T-helper 1 cell (primary cell): ENCODE measurements at places on chromosomes 12 and 14.

- no peak for DNase-seq
Observed at GRCh38 chr12:58547217-58547616, 373.1 kb downstream of the LRIG3 start.

DNA sequence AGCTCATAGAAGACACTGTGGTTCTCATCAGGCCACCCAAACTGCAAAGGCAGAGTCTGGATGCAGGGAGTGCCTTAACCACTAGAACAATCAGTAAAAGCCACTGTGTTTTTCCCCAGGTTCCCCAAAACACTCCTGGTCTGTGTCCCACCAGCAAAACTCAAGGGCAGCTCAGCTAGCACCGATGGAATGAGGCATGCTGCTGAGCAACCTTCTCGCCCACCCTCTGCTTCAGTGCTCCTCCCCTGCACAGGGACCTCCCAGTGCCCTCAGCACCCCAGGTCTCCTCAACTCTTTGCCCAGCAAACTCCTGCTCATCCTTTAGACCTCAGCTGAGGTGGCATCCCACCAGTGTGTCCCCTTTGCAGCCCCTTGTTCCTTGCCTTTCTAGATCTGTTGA lies 4.0 kb downstream of the KRT77 start:
- DNase-seq, result no peak

GRCh38 chr14:74538411-74539391 lies 45.1 kb downstream of the ISCA2 start:
- DNase-seq, result no peak

DNA sequence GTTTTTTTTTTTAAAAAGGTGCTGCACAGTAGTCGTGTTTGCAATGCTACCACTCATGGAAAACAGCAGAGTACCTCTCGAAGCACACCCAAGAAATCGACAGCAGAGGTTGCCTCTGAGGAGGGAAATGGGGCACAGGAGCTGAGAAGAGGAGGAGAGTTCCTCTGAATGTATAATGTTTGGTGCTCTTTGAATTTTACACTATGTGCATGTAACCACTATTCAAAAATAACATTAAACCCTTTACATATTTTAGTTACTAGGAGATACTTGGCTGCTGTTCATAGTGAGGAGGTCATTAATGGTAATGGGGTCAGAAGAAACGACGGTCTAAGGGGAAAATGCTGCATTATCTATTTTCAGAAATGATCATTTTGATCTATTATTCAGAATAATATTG lies 129.4 kb upstream of the CLEC14A start:
- no peak for DNase-seq

DNA sequence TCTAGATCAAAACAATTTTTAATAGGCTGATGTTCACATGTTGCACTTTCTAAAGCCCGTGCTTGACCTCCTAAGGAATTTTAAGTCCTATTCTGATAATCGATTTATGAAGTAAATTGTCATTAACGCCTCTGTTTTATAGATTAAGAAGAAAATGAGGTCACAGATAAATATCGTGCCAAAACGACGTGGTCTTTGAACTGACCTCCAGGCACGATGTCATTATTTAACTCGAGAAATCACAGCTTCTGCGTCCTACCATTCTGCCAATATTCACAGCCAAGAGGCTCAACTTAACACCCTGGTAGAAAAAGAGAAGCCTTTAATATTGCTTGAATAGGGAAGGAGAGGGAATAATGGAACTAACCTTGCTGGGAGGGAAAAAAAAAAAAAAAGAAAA lies 888 bp upstream of the EEA1 start:
- DNase-seq, result no peak

- no peak for DNase-seq
Observed at GRCh38 chr12:8501720-8502119, 11.6 kb upstream of the CLEC4D start.

GRCh38 chr12:12890543-12891079 lies 751 bp upstream of the GPRC5A start:
- DNase-seq, result no peak

DNA sequence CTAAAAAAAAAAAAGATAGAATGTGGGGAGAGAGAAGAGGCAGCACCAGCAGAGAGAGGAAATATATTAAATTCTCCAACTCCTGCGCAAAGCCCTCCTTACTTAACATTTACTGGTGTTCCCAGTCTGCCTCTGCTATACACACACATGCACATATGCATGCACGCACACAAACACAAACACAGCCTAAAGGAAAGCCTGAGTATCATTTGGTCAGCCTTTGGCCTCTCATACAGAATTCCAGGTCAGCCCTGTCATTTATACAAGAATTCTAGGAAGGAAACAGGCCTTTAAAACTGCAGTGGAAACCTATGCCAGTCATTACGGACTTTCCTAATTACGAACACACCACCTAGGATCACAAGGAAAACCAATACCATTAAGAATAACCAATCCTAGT lies 269.4 kb downstream of the ITPR2 start:
- no peak for DNase-seq

DNA sequence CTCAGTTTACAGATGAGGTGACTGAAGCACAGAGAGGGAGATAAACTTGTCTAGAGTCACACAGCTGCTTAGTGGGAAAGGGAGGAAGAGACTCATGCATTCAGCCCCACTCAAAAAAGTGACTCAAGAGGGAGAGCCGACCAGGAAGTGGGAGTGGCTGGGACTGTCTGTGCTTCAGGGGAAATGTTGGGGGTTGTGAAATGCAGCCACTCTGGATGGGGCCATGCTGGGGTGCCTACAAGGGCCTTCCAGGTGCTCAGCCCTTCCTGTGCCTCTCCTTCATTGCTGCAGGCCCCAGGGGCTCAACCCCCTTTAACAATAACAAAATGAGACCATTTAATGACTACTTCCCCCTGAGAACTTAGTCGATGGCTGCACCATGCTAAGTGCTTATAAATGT lies 41.8 kb downstream of the CACNA1C start:
- DNase-seq, result no peak

DNA sequence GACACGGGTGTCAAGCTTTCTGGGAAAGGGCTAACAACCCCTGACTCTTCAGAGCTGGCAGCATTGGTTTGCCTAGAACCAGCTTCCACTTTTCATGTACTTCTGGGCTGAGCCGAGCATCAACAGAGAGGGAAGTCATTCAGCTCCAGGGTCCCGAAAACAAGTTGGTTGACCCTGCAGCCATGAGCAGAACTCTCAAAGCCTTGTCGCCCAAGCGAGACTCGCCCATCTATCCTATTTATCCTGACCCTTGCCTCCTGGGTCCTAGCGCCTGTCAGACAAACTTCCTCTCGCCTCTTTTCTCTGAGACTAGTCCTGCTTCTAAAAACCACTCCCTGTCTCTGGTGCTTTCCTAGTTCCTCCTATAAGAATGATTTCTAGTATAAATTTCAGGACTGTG lies 47.9 kb downstream of the ASCL4 start:
- no peak for DNase-seq

GRCh38 chr14:102822311-102822863 lies 45.1 kb downstream of the TRAF3 start:
- no peak for DNase-seq

- DNase-seq, result no peak
Observed at GRCh38 chr14:104399432-104400155, 180.0 kb upstream of the C14orf180 start.

DNA sequence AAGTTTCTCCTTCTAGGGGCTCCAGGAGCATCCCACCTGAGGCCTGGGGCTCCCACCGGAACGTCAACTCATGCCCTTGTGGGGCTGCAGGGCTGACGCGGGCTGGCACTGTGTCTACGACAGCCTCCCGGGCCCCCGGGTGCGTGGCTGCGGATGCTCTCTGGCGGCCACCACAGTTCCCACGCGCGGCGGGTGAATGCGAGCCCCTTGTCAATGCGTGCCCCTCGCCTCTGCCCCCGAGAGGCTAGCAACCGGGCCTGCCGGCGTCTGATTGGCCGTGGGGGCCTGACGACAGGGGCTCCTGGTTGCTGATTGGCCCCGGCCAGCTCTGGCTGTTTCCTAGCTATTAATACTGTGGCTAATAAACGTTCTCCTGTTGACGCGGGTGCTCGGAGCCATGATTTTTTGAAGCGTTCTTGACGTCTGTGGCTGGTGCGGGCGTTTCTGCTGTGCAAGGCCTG lies 1.8 kb upstream of the MEG3 start:
- DNase-seq, result no peak

- DNase-seq, result no peak
Observed at GRCh38 chr14:92625213-92625612, 111.6 kb downstream of the RIN3 start.

DNA sequence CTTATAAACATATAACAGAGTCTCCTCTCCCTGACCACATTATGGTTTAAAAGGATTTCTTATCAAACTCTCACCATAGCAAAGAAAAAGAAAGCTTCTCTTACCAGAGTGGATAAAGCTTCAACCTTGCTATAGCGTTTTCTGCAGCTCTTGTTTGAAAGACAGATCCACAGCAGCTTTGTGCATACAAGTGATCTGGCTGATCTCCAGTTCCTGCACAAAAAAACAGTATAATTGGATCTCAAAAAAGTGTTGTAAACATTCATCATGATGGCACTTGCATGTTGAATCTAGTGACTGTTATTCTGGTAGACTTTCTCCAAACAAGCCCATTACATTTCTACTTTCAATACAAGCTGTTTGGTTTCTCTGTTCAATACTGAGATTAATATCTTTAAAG lies 178.9 kb upstream of the MGAT4C start:
- no peak for DNase-seq

GRCh38 chr14:69713209-69713781 lies 53.6 kb upstream of the SRSF5 start:
- no peak for DNase-seq
